Fibroblast of skin of left quadriceps (primary cell): ENCODE measurements at places on chromosomes 4 and X.

GRCh38 chr4:147586637-147587036, 30.6 kb upstream of the TMEM184C start:
- DNase-seq: no peak

DNA sequence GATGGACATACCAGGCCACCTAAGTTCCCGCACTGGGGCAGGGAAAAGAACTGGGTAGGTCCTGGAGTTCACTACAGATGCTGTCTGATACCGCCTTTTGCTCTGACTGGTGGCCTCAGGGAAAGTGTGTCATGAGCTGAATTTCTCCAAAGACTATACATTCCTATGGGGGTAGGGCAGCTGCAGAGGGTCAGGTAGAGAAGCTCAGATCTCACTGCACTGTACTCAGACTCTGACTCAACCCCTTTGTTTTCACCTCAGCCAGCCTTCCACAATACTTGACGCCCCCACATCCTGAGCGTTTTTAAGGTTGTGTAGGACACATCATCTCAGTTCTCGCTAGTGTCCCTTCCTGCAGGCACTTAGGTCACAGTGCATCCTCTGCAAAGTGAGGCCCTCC, 7.8 kb downstream of the GATB start:
- DNase-seq: no peak

GRCh38 chr4:3044870-3045819, 29.2 kb downstream of the HTT-AS start:
- no peak for DNase-seq

- DNase-seq: no peak
These were observed 609.6 kb upstream of the SPANXN1 start for GRCh38 chrX:144637731-144638130.

DNA sequence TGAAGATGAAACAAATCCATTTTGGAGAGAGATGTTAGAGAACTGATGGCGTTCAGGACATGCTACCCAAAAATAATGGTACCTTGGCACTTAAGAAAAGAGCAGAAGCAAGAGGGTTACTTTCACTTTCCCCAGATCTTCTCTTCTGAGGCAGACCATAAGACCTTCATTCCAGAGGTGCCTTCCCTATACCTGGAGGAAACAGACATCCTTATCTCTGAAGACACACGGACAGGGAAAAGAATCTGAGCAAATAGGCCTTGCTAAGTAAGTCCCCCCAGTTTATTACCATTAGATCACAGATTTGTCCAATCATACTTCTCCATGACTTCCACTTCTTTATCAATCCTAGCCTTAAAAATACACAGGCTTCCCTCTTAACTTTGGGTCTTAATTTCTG, 2.0 kb upstream of the FGF2 start:
- no peak for DNase-seq

DNA sequence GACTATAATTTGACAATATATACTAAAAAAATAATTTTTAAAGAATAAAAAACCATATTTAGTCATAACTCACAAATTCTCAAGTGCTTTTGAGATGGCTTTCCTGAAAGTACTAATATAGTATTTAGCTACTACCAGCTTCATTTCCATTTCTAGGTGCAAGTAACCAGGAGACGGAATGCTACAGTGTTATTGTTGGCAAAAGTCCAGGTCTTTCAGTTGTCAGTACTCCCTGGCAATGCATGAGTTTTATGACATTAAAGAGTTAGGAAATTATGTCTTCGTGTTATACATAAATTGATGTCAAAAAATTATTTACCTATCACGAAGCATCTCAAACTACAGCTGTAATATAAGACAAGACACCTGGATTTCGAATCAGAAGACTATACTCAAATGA, 45.0 kb downstream of the TMEM47 start:
- no peak for DNase-seq

DNA sequence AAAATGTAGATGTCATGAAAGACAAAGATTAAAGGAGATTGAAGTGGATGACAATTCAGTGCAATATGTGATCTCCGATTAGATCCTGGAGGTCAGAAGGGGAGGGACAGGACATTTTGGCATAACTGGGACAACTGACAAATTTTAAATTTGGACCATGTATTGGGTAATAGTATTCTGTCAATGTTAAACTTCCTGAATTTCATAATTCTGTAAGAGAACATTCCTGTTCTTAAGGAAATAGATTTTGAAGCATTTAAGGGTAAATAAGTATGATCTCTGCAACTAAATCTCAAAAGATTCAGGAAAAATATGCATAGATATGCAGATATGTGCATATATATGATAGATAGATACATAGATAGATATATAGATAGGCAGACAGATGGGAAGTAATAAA, 11.0 kb downstream of the ODAPH start:
- no peak for DNase-seq

- no peak for DNase-seq
These were observed 627.6 kb upstream of the FRG1 start for GRCh38 chr4:189313064-189313463.

GRCh38 chr4:41670982-41671381, 77.5 kb downstream of the PHOX2B start:
- no peak for DNase-seq

DNA sequence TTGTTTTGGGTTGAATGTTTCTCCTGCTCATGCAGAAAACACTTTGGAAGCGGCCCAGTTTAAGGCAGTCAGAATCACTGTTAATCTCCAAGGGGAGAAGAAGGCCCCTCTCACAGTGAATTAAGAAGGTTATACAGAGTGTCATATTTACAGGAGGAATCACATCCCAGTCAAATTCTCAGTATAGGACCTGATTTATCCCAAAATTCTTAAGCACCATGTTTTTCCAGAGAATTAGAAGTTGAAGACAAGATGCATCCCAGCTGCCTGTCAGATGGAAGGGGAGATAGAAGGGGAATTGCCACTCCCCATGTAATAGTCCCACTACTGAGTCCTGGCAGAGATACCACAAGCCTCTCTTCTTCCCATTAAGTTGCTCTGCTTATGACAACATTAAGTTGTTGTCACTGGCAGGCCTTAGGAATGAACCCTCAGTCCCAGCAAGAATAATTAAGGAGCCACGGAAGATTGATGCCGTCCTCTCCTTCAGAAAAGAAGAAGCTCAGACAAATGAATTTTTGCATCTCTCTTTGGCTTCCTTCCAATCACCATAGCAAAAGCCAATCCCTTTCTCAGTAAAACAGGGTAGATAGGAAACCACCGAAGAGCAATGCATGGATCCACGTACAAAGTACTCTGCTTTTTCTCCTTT, 138.4 kb downstream of the LDB2 start:
- DNase-seq: no peak

GRCh38 chrX:101081231-101081630, 2.6 kb downstream of the TMEM35A start:
- DNase-seq: no peak

DNA sequence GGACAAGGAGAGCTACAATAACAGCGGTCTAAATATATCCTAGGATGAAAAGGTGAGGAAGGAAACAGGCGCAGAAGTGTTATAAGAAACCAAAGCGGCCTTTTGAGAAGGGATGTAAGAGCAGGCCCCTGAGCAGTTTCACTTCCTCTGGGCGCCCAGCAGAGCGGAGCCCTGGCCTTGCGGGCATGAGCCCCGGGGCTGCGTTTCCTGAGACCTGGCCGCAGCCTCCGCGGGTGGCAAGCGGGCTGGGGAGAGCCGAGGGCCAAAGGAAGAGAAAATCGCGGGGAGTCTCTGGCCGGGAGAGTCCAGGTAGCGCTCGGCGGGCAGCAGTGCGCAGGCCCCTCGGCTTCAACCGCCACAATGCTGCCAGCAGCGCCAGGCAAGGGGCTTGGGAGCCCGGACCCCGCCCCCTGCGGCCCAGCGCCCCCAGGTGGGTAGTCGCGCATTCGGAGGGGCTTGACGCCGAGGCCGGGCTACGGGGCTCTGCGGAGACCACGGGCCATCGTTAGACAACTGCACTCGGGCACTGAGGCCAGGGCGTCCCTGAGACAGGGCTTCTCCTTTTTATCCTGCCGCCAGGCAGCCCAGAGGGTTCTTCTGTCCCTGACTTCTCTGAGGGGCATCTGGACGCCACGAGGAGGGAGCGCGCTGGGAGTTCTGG, at the start of gene BANK1:
Gene BANK1, plus strand, starts transcription at position 210 of the 661 bp plus-strand sequence. Its CDS starts 151 bp downstream, at position 361.
- no peak for DNase-seq

- no peak for DNase-seq
These were observed 72.6 kb downstream of the ANK2 start for GRCh38 chr4:113122066-113122465.

DNA sequence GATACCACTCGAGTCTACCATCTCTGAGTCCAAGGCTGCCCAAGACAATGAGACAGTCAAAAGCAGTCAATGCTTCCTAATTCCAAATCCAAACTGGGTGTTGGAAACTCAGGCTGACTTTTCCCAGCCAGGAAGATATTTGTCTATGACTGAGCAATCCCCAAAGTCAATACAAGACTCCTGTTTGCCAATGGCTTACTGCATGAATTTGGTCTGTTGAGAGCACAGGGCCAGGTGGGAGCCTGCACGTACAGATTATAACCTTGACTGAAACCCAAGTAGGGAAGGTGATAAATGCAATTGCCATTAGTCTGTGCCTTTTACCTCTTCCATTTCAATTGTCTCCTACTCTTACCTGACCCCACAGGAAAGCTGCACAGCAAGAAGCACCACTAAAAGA, 72.6 kb upstream of the PPARGC1A start:
- DNase-seq: no peak

DNA sequence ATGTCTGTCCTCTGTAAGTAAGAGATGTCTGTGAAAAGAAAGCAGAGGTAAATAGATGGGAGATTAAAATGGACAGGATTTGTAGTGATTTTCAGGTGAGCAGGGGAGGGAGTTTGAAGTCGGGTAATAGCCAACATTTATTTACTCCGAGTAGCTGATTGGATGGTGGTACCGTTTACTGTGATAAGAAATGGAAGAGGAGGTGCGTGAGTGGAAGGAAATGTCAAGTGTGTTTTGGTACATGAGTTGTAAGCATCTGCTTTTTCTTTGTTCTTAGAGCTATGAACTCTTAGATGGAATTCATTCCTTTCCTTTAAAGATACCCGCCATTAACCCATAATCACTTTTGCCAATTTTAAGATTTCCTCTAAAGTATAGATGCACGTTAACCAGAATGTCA, 45.5 kb downstream of the SGMS2 start:
- DNase-seq: no peak

GRCh38 chr4:16443504-16444088, 217.3 kb upstream of the TAPT1 start:
- DNase-seq: peak; percentile 14

- DNase-seq: no peak
These were observed 33.1 kb downstream of the LNX1 start for GRCh38 chr4:53558065-53558801.
